ENCODE measurements at places on chromosomes 2 and 18.

DNA sequence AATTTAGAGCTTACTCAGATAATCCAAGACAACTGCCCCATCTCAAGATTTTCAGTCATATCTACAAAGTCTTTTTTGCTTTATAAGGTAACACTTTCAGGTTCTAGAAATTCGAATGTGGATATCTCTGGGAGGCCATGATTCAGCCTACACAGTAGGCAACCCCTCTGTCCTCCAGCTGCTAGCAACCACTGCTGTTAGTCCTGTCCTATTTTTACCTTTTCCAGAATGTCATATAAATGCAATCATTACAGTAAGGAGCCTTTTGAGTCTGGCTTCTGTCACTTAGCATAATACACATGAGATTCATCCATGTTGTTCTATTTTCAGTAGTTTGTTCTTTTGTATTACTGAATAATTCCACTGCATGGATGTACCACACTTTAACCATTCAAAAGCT, 28.5 kb upstream of the MARCHF7 start:
- DNase-seq = no peak

- no peak for DNase-seq
These were observed 53.0 kb upstream of the LCLAT1 start for GRCh38 chr2:30394096-30394495.

GRCh38 chr18:55425698-55426097, 162.3 kb downstream of the TCF4 start:
- DNase-seq = no peak

- DNase-seq = no peak
These were observed 98.9 kb upstream of the GLS start for GRCh38 chr2:190781604-190782198.

GRCh38 chr18:13603304-13604019, 122.9 kb downstream of the FAM210A start:
- DNase-seq = no peak

DNA sequence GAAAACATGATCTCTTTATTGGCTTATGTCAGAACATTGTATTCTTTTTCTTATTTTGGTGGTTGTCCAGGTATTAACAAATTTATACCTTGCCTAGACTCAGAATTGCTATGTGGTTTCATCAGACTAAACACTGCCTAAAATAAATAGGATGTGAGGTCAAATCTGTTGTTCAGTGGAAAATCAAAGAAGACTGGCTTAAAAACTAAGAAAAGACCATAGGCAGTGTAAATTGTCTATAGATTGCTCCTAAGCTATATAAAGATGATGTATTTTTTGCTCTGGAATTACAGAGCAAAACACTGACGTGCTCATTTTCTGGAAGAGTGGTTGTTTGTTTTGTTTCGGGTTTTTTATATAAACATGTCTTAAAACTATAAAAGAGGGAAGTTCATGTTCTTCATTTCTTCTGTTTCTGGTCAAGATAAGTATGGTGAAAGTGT, 266.0 kb downstream of the ALPK2 start:
- DNase-seq = no peak

DNA sequence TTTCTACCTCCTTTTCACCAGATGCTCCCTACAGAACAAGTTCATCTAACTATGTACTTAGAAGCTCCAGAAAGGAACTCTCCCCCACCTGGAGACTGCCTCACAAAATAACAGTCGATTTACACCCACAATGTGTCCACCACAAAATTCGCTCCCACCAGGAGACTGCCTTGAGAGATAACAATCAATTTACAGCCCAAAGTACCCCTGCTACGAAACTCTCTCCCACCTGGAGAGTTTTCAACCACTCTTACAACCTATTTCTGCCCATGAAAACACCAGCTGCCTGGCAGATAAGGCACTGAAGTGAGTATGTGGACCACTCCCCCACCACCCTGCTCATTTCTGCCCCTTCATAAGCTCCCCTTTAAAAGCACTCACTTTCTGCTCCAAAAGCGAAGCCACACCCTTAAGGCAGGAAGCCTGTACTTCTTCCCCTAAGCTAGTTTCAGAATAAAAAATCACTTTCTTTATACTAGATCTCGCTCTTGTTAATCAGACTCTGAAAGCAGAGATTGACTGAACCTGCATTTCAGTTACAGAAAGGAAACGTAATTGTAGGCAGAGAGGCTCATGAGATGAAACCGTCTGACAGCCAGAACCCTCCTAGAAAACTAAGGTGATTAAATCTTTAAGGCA, 94.4 kb upstream of the RBBP8 start:
- DNase-seq = no peak

DNA sequence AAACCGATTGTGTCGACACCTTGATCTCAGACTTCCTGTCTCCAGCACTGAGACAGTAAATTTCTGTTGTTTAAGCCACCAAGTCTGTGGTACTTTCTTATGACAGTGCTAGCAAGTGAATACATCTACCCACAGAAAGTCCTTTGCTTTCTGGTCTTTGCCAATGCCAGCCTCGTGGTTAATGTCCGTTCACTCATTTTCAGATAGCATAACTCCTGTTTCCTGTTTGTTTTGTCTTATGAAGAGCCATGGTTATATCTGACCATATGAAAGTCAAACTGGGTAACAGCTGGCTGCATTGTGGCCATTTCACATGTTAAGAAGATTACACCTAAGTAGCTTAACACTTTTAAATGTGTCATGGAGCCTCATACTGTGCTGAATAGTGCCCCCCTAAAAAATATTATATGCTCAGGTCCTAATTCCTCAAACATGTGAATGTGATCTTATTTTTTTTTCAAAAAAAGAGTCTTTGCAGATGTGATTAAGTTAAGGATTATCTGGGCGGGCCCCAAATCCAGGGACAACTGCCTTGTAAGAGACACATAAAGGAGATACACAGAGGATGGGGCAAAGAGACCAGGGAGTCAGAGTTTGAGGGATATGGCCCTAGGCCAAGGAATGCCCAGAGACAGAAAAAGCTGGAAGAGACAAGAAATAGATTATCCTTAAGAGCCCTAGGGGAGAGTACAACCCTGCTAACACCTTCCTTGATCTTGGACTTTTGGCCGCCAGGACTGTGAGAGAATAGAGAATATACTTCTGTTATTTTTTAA, 118.0 kb downstream of the KCNE4 start:
- no peak for DNase-seq

GRCh38 chr2:66446941-66447340, 12.0 kb downstream of the MEIS1 start:
- no peak for DNase-seq

DNA sequence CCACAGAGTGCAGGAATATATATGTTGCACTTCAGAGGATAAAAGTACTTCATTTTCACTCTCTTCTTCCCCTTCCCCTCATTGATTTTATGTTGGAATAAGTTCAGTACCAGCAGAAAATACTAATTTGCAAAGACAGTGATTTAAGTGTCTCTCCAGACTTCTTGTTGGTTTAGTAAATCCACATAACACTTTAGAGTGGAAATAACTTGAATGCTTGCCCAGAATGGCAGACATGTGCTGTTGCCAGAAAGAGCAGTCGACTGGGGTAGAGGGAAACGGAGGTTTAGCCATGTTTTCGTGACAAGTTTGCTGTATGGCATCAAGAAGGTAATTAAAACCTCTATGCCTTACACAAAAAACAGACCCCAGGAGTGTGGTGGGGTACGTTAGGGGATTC, 246.0 kb upstream of the CXCR4 start:
- no peak for DNase-seq

- no peak for DNase-seq
These were observed 59.7 kb upstream of the PMAIP1 start for GRCh38 chr18:59839931-59840685.

GRCh38 chr2:148552675-148553331, 91.7 kb upstream of the EPC2 start:
- no peak for DNase-seq

GRCh38 chr2:48750128-48750739, 5.3 kb downstream of the LHCGR start:
- no peak for DNase-seq

DNA sequence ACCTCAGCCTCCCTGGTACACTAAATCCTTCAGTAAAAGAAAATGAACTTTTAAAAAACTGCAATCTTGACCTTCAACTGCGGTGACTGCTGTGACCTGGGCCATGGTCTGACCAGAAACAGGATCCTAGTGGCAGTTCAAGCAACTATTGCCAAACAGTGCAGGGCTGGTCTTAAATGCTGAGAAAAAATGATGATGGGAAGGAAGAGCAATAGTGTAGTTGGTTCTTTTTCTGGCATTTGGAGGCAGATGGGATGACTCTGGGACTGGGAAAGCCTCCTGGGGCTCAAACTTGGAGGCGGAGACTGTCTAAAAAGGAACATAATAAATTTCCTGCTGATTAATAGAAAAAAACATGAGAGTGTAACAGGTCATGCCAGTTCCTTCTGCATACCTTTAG, 45.4 kb downstream of the CHN1 start:
- DNase-seq = no peak

DNA sequence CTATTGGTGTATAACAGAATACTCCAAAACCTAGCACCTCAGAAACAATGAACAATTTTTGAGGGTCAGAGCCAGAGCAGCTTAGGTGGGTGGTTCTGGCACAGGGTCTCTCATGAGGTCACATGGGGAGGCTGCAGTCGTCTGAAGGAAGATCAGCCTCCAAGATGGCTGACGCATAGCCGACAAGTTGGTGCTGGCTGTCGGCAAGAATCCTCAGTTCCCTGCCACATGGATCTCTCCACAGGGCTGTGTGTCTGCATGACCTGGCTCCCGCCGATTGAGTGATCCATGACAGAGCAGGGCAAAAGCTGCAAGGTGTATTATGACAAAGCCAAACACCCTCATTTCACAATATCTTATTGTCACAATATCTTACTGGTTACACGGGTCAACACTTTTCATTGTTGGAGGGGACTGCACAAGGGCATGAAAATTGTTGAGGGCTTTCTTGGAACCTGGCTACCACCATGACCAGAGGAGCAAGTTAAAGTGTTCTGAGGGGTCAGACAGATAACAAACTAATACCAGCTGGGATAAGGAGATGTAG, 4.2 kb downstream of the MYL12B start:
- DNase-seq = peak; percentile 71

DNA sequence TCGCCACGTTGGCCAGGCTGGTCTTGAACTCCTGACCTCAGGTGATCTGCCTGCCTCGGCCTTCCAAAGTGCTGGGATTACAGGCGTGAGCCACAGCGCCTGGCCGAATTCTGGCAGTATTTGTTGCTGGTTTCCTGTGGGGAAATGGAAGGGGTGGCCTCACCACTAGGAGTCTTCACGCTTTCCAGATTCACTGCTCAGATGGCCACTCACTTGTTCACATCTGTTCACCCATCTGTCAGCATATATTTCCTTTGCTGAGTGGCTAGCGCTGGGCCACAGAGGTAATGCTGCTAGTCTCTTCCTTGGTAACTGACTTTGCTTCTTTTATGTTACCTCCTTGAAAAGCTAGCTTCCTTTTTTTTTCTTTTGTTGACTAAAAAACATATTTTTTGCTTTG, 27.2 kb downstream of the TMEM177 start:
- DNase-seq = no peak

- no peak for DNase-seq
These were observed 183.6 kb downstream of the SMAD7 start for GRCh38 chr18:48767090-48767690.

GRCh38 chr2:71693286-71694270, 240.2 kb downstream of the DYSF start:
- DNase-seq = no peak

DNA sequence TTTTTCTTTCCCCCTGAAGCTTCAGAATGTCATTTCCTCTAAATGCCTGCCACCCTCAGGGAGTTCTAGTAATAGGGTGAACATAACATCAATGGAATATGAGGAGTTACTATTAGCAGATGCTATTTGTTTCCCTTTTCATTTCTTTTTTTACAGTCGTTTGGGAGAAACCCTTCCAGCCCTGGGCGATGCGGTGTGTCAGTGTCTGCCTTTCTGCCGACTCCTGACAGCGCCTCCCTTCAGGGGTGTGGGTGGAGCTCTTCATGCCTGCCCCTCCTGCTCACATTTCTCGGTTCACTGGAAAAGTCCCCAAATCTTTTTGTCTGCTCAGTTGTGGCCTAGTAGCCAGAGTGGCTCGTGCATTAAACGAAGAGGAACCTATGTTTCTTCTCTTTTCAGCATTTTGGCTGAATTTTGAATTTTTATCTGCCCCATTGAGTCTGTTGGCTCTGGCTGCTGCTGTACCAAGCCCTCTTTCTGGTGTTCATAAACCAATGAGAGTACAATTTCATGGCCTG, 72.3 kb downstream of the FMNL2 start:
- peak; percentile 48 for DNase-seq

DNA sequence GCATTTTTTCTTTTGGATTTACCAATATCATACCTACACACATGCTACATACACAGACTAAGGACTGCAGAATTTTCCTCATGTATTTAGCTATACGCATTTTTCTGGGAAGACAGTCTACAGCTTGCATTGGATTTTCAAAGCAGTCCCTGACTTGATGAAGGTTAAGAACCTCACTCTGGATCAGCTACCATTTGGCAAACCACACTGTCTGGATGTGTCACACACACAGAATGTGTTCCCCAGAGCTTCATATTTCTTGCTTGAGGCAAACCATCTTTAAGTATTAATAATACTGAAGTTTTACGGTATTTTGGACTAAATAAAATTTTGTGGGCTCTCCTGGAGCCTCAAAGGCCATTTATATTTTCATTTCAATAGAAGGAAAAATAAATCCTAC, 102.3 kb downstream of the TCF4 start:
- DNase-seq = no peak

DNA sequence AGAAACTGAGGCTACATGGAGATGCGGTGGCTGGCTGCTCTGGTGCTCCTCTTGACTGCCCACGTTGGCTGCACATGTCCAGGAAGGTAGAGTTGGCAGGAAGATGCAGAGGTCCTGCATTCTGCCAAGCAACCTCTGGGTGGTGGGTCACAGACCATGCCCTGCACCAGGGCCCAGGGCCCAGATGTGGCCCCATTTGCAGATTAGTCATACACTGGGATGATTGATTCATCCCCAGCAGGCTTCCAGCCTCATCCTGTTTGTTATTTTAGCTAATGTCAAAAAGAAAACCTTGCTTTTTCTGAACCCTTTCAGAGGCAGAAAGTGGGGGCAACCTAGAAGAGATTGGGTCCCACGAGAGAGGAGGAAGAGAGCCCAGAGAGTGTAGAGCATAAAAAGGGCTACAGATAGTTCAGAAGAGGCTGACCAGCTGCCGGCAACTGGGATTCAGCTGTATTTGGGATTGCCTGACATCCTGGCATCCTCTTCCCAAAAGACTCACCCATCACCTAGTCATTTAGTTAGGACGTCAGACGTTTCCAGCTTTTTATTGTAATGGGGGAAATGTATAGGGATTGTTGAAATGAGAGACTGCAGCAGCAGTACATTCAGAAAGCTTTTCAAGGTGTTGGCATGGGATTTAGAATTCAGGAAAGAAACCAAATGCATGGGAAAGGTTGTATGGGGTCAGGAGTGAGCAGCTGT, 101.9 kb downstream of the CTIF start:
- DNase-seq = no peak

- no peak for DNase-seq
These were observed 1.1 kb downstream of the TTL start for GRCh38 chr2:112483042-112483473.

GRCh38 chr18:22946846-22947245, 13.7 kb downstream of the RBBP8 start:
- no peak for DNase-seq

GRCh38 chr2:50754514-50754913, 277.4 kb downstream of the NRXN1 start:
- no peak for DNase-seq

All from foreskin keratinocyte (primary cell).